ENCODE measurements at places on chromosomes 13 and 19.

DNA sequence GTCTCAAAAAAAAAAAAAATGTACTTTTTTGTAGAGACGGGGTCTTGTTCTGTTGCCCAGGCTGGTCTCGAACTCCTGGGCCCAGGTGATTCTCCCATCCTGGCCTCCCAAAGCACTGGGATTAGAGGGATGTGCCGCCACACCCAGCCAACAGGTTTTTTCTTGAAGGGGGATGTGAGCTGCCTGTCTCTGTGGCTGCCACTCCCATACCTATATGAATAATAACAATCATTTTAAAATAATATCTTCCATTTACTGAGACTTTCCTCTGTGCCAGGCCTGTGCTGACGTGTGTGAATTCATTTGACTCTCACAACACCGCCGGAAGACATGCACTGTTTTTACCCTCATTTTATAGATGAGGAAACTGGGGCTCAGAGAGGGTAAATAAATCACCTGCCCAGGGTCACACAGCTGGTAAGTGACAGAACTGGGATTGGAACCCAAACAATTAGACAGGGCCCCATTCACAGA, 7.2 kb upstream of the BCL3 start:
- no peak for DNase-seq

GRCh38 chr19:58513213-58513693, 1.5 kb upstream of the SLC27A5 start:
- DNase-seq: no peak

DNA sequence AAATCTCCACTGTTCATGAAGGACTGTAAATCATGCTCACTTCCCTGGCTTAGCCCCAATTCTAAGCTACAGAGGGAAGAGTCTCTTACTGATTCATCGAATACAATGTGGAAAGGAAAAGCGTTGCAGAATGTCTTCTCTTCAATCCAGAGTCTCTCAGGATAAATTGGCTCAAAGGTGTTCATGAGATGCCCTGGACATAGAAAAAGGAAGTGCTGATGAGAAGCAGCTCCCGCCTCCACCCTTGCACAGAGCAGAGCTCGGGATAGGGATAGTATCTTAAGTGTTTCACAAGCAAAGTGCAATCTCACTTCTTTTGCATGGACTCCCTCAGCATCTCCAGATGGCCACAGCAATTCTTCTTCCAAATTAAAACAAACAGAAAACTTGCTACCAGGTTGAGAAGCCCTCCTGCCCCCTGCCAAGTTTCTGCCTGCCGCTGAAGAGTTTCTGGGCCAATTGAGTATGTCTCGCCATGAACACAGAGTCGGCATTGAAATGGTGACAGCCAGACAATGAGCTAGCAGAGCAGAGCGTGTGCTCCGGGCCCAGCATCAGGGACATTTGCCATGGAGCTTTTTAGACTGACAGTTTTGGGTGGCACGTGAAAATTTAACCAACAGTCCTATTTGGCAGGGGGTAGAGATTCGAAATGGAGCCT, 85.7 kb downstream of the C13orf42 start:
- no peak for DNase-seq

- no peak for DNase-seq
Observed at GRCh38 chr13:42361701-42362100, 89.7 kb downstream of the AKAP11 start.

DNA sequence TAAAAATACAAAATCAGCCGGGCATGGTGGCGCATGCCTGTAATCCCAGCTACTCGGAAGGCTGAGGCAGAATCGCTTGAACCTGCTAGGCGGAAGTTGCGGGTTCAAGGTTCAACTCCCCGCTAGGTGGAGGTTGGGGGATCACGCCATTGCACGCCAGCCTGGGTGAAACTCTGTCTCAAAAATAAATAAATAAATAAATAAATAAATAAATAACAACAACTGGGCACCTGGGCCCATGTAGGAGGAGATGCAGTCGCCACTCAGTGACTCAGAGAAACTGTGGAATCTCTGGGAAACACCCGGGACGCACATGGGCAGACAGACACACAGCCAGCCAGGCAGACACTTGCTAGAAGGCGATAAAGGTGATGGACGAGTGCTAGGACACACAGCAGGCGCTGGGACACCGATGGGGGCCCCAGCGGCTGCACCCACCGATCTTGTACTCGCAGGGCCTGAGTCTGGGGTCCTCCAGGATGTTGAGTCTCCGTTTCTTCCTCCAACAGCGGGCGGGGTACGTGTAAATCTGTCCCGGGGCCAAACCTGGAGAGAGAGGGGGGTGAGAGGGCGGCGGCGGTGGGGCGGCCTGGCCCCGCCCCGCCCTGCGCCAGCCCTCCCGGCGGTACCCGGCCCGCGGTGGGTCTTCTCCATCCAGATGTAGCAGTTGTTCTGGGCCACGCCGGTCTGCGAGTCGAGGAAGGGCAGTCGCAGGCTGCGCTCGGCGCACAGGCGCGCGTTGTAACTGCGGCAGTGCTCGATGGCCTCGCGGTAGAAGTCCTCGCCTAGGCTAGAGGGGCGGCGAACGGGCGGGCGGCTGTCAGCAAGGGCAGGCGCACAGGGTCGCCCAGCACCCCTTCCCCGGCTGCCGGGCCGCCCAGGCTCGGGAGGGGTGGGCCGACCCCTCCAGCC, 1.8 kb downstream of the DPF1 start:
- no peak for DNase-seq

DNA sequence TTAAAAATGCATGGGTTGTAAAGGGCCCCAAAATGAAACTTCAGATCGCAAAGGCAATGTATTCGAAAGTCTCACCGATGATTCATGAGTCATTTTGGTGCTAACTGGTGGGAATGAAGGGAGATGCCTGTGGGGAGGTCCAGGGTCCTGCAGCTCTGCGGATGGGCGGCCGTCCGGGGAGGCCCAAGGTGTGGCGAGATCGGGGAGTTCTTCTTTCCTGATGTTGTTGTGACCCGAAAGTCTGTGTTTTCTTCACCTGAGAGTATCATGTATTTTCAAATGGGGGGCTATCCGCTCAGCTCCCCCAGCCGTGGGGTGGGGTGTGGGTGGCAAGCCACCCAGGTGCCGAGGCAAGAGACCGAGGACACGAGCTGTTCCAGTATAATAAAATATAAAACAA, 36.5 kb downstream of the TFDP1 start:
- no peak for DNase-seq

- no peak for DNase-seq
Observed at GRCh38 chr13:100541897-100542825, 46.4 kb downstream of the GGACT start.

DNA sequence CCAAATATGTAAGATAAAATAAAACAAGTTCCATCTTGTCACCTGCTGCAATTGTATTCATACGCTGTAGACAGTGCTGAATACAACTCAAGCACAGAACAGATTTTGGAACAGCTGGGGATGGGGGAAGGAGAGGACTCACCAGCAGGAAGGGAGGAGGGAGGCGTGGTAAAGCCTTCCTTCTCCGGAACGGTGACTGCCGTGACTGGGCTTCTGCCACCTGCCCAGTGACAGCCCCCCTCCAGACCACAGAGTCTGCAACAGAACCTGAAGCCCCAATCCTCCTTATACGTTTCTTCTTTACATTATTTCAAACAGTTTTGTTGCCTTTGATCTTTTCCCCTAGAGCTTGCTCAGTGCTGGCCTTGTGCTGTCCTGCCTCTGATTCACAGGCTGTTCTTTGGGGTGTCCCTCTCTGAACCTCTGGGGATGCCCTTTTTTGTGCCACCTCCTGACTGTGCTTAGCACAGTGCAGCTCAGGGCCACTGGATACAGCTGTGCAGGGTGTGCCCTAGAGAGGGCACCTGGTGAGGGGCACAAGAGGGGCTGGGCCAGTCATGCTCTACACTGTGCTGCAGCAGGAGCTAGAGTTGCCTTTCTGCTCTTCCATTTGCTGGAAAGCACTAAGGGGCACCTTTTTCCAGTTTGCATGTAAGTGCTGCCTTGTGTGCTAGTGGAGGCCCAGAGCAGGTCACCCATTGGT, 213.0 kb downstream of the ZIC5 start:
- no peak for DNase-seq

- DNase-seq: no peak
Observed at GRCh38 chr19:19650331-19650730, 6.9 kb upstream of the GMIP start.

- DNase-seq: no peak
Observed at GRCh38 chr13:109645831-109646230, 140.6 kb downstream of the IRS2 start.

DNA sequence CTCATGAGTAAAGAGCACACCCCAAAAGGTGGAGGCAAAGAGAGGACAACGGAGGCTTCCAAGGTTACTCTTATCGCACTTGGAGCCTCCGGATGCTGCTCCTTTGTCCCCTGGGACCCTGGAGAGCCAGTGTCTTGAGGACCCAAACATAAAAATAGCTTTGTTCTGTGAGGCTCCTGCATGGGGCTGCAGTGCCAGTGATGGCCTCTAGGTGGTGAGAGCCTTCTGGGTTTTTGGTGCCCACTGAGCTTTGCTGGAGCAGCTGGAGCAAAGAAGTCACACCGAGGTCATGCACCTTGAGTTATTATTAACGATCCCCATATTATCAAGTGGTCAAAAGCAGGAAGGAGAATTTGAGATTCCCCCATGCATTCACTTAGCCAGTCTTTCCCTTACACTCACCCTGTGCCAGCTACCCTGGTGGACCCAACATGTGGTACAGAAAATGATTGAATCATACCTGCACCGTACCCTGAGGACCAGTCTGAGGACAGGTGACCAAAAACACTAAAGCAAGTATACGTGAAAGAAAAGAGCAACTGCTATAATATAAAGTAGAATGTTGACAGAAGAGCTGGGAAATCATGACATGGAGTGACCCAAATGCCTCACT, 41.5 kb downstream of the ZNF682 start:
- DNase-seq: no peak

GRCh38 chr19:37997911-37998344, 90.9 kb downstream of the SIPA1L3 start:
- DNase-seq: peak; percentile 97

GRCh38 chr13:113220877-113221276, 11.5 kb downstream of the CUL4A start:
- peak; percentile 23 for DNase-seq

- no peak for DNase-seq
Observed at GRCh38 chr19:49564616-49565045, 15.7 kb downstream of the NOSIP start.

GRCh38 chr19:9914315-9915207, 21.8 kb downstream of the OLFM2 start:
- DNase-seq: peak; percentile 89

Data from fibroblast of skin of right biceps (primary cell).